ENCODE measurements at places on chromosomes 4 and X.

- DNase-seq = no peak
These were observed 57.6 kb downstream of the MAPK10 start for GRCh38 chr4:86302251-86302650.

DNA sequence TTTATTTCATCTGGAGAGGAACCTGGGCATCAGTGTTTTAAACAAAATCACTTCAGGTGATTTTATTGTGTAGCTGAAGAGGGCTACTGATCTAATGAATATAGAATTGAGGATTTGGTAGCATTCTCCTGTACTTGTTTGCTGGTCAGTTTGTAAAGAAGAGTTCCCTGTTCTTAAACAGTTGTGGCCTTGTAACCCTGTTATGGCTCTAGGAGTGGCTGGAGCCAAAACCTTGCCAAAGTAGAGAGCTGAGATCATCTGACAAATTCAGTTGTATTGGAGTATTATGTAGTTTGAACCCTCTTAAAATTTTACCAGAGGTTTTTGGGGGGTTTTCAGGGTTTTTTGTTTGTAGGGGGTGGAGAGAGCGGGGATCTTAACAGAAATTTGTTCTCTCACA lies 36.5 kb downstream of the USP9X start:
- DNase-seq = no peak

DNA sequence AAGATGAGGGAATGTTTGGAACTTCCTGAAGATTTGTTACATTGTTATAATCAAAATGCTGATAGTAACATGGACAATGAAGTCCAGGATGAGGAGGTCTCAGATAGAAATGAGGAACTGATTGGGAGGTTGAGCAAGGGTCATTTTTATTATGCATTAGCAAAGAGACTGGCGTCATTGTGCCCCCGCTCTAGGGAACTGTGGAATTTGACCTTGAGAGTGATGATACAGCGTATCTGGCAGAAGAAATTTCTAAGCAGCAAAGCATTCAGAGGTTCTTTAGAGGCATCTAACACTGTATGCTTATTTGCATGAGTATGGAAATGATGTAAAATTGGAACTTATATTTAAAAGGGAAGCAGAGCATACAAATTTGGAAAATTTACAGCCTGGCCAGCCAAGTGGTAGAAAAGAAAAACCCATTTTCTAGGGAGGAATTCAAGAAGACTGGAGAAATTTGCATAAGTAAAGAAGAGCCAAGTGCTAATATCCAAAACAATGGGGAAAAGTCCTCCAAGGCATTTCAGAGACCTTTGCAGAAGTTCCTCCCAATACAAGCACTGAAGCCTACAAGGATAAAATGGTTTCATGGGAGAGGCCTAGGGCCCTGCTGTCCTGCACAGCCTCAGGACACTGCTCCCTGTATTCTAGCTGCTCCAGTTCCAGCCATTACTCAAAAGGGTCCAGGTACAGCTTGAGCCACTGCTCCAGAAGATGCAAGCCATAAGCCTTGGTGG lies 483.0 kb upstream of the NDST4 start:
- DNase-seq = no peak

DNA sequence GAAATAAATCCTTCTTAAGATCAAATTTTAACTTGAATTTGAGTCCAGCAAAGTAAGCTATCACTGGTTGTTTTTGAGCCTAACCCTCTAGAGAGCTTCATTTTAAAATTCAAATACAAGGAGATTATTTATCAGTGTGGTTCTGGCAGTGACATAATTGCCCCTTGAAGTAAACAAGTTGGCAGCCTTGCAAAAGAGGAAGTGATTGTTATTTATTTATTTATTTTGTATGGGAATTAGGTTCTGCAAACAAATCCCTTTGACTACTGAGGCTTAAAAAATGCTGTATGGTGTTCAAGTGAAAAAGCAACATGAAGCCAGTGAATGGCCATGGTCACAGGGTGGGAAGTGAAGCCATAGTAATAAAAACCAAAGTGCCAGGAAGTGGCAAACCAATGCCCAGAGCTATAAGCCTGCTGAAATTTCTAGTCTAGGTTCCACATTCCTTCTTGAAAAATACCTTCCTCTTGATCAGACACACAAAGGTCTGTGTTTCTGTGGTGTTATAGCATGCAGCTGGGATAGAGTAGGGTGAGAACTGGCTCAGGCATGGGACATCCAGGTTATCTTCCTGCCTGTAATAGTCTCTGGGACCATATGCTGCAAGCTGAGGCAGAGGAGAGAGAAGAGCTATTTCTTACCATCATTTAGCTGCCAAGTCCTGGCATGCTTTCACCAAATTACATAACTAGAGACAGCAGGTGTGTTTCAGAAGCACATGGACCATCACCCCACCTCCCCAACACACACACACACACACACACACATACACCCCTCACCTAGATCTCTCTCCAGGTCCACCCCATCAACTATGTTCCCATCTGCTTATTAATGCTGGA lies 47.1 kb upstream of the TSPAN7 start:
- no peak for DNase-seq

GRCh38 chrX:106973433-106974149 lies 26.4 kb downstream of the MORC4 start:
- DNase-seq = no peak

- no peak for DNase-seq
These were observed 197.6 kb downstream of the BCOR start for GRCh38 chrX:39899856-39900776.

DNA sequence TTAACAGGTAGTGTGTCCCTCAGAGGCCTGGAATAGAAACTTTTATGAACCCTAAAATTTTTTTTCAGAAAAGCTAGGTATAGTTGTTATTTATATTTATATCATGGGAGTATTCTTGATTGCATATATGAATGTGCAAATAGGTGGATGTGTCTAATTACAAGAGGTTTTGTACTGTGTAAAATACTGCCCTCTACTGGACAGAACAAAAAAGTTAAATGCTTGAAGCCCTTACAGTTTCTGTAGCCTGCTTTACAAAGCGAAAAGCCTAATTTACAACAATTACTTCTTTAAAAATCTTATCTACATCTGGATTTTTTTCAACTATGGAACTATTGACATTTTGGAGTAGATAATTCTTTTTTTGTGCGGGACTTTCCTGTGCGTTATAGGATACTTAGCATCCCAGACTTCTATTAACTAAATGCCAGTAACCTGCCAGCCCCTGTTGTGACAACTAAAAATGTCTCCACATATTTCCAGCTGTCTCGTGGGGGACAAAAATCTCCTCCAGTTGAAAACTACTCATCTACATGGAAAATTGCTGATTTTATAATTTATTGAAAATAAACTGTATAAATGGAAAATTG lies 35.1 kb downstream of the ENPEP start:
- DNase-seq = no peak

- peak; percentile 72 for DNase-seq
These were observed 658 bp downstream of the KDM6A start for GRCh38 chrX:44873415-44874276.

DNA sequence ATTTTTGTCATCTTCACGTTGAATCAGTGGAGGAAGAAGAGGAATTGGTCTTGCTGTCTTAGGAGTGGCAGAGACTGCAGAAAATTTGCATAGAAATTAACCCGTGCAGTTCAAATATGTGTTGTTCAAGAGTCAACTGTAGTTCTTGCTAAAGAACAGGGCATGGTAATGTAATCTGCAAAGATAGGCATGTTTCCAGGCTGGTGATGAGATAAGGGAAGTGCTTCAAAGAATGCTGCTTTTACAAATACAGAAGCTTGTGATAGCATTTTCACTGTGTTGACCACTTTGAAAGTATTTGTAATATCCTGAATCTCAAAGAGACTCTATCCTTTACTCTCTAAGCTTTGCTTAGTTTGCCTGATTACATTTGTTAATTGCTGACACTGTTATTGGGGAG lies 60.1 kb downstream of the PRRG1 start:
- DNase-seq = no peak

GRCh38 chrX:97050392-97050791 lies 166.7 kb downstream of the RPA4 start:
- no peak for DNase-seq

- no peak for DNase-seq
These were observed 21.4 kb upstream of the FGFR3 start for GRCh38 chr4:1771555-1772305.

DNA sequence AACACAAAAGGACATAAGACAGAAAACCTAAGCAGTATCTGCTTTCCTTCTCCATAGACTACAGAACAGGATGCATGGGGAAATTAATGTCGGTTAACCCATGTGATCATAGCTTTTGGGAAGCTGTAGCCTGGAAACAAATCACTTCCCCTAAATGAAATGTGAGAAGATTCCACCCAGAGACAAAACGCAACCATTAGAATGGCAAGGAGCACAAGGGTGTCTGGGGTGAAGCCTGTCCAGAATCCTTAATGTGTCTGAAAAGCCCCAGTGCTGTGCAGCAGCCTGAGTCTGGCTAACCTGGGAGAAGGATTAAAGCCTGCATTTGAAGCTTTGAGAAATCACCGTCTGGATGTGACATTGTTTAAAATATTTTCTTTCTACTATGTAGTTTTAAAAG lies 213.3 kb downstream of the ANKRD50 start:
- no peak for DNase-seq

- no peak for DNase-seq
These were observed 17.6 kb downstream of the G3BP2 start for GRCh38 chr4:75655562-75655961.
